ENCODE measurements at places on chromosomes 2 and 18.

- no peak for DNase-seq
Measured at GRCh38 chr2:128639120-128639477, 320.4 kb upstream of the HS6ST1 start.

- DNase-seq: no peak
Measured at GRCh38 chr2:197097578-197098366, 171.3 kb upstream of the PGAP1 start.

GRCh38 chr2:75007819-75008218, 49.4 kb downstream of the POLE4 start:
- no peak for DNase-seq

GRCh38 chr2:174929786-174930185, 75.4 kb downstream of the CHN1 start:
- DNase-seq: no peak

GRCh38 chr18:24837066-24837465, 376.6 kb downstream of the HRH4 start:
- no peak for DNase-seq

- DNase-seq: no peak
Measured at GRCh38 chr2:120425014-120425413, 79.1 kb downstream of the INHBB start.

- no peak for DNase-seq
Measured at GRCh38 chr18:67519592-67519991, 3.1 kb upstream of the DSEL start.

DNA sequence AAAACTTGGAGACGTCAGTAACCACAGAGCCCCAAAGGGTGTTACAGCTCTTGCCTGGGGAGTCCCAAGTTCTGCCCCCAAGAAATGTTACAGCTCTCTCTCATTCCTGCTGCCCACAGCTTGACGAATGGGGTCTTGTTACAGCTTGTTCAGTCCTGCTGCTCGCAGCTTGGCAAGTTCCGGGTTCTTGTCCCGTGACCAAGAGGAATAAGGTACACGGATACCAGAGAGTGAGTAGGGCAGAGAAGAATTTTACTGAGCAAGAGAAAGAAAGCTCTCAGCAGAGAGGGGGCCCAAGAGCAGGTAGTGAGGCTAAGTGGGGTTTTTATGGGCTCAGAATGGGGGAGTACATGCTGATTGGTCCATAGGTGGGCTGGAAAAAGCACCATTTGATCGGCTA, 27.2 kb downstream of the SLC39A6 start:
- no peak for DNase-seq

- DNase-seq: no peak
Measured at GRCh38 chr2:176518823-176519222, 249.6 kb downstream of the MTX2 start.

- no peak for DNase-seq
Measured at GRCh38 chr2:95388091-95388692, 14.3 kb upstream of the FAHD2A start.

DNA sequence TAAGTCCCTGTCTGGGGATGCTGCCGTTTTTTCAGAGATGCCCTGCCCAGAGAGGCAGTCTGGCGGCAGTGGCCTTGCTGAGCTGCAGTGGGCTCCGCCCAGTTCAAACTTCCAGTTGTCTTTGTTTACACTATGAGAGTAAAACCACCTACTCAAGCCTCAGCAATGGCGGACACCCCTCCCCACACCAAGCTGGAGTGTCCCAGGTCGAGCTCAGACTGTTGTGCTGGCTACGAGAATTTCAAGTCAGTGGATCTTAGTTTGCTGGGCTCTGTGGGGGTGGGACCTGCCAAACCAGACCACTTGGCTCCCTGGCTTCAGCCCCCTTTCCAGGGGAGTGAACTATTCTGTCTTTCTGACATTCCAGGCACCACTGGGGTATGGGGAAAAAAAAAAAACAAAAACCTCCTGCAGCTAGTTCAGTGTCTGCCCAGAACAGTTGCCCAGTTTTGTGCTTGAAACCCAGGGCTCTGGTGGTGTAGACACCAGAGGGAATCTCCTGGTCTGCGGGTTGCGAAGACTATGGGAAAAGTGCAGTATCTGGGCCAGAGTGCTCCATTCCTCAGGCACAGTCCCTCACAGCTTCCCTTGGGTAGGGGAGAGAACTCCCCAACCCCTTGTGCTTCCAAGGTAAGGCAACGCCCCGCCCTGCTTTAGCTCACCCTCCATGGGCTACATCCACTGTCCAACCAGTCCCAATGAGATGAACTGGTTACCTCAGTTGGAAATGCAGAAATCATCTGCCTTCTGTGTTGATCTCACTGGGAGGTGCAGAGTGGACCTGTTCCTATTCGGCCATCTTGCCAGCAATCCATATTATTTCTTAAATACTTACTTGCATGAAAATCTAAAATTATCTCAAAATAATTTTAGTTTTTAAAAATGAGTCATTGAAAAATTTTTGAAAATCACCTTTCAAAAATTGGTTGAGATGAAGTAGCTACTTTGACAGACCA, 338.0 kb downstream of the OSR1 start:
- DNase-seq: no peak

GRCh38 chr2:155157065-155157464, 458.6 kb downstream of the KCNJ3 start:
- DNase-seq: no peak

DNA sequence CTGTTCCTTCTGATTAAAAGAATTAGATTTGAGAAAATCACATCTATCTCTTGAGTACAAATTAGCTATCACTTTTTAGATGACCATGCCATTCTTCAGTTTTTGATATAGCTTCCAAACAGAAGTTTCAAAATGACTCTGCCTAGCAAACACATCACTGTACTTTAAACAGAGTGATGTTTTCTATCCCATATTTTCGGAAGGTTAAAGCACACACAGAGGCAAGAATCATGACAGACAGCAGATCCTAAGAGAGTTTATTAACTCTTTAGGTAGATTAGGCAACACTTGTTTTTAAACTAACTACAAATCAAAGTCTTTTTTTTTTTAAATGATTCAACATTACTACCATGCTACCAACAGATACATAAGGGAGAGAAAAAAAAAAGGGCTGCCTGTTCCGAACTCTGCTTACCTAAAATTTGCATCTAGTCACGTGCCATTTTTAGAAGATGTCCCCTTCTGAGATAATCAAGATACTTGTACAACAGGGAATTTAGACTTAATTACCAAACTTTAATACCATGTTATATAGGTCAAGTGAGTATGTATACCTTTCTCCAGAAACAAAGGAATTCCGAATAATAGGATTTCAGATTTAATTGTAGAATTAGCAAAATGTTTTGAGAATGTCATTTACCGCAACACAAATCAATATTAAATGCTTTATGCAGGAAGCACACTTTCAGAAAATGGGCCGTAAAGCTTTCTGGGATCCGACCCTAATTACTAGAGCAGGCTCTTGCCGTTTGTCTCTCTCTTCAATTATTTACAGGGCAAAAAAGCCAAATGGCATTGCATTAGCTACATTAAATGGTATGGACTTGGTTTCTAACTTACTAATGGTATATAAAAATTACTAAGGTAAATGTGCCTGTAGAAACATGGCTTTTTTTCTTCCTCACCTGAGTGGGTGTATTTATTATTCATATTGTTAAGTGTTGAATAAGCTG, 2.6 kb downstream of the RBMS1 start:
- DNase-seq: no peak

GRCh38 chr18:31723990-31724711, 36.5 kb downstream of the SLC25A52 start:
- no peak for DNase-seq

GRCh38 chr18:45376193-45376592, 239.1 kb upstream of the SLC14A2 start:
- no peak for DNase-seq

DNA sequence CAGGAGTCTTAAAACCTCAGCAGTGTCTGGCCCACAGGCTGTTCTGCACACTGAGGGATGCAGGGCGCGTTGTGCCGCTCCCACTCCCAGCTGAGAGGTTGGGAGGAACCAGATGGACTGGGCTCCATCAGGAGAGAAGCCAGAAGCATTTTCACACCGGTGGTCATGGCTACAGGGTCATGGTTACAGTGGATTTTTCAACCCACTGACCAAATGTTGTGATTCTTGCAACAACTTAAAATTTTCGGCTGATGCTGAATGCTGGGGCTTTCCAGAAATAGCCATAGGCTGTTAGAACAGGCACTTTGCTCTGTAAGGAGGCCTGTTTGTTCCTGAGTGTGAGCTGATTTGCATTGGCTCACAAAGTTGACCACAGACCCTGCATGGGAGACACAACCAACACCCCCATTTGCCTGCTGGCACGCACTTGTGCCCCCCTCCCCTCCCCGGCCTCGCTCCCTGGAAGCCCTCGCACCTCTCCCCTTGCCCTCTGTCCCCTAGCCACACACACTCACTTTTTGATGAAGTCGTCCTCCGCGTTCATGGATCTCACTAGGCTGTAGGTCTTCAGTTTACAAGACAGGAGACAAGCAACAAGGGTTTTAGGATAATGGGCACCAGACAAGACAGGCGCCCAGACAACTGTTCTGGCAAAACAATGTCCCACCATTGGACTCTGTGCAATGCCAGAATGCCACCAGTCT, 3.4 kb downstream of the LPIN1 start:
- DNase-seq: no peak

DNA sequence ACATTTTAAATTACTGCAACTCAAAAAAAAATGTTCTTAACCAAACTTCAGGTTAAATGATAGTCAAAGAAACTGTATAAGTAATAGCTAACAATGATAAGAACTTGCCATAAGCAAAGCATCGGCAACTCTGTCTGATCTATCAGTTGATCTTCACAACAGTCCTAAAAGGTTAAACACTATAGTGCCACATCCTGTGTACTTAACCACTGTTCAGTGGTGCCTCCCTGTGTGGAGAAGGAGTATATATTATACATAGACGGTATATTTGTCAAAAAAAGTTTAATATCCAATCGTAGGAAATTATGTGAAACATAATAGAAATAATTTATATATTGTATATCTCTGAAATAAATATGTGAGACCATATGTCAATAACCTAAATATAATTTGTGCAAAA, 13.0 kb downstream of the DTNA start:
- no peak for DNase-seq

- DNase-seq: no peak
Measured at GRCh38 chr2:240286596-240286995, 146.1 kb upstream of the OTOS start.

DNA sequence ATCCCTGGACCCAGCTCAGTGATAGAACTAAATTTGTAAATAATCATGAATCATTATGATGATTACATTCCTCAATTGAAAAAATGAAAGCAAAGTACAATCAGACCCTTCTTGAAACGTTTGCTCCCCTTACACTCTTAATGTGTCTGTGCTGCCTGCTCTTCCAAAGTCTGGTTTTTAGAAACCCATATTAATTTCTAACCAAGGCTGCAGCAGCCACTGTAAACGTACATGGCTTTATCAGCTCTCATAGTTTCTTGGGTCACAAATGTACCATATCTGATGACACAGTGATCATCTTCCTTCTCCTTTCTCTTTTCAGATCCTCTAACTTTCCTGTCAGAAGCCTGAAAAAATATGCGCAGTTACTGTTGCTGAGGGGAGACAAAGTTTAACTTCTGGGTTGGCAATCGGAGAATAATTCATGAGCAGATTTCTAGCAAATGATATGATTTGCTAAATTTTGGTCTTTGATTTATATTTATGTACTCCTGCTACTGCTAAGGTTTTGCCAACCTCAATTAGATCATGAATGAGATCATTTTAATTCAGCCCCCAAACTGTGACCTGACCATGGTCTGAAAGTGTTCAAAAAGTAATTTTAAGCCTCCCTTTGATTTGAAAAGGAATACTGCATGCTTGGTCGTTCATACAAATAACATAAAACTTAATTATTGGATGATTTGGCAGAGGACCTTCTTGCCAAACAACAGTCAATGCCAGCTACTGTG, 12.3 kb downstream of the ZEB2 start:
- DNase-seq: no peak

- DNase-seq: no peak
Measured at GRCh38 chr2:11203480-11203879, 48.2 kb downstream of the SLC66A3 start.

GRCh38 chr18:59674903-59675270, 22.3 kb downstream of the CCBE1 start:
- DNase-seq: no peak

DNA sequence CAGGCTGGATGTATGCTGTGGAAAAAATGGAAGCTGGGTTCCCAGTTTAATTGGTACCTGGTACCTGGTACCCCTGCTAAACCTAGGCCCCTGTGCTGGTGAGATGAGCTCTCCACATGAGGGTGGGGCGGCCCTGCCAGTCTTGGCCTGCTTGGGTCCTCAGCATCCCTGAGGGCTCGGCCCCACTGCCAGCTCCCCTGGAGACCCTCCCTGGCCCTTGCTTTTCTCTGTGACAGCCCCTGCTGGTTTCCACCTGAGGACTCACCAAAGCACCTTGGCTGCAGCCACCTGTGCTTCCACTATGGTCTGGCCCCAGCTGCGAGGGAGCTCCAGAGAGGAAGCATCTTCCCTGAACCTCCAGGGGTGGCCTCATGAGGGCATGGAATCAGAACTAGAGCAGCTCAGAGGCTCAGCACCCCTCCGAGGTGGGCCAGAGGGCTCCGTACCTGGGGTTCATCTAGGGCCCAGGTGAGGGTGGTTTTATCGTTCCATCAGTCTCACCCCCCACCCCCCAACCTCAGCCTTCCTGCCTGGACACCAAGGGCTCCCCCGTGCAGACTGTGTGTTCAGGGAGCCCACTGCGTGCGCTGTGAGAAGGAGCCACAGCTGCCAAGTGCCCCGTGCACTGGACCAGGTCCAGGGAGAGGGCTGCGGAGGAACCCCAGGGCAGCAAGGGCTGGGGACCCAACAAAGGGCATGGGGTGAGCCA, 23.7 kb upstream of the HDAC4 start:
- DNase-seq: no peak

GRCh38 chr2:36044411-36044810, 311.2 kb upstream of the CRIM1 start:
- no peak for DNase-seq

DNA sequence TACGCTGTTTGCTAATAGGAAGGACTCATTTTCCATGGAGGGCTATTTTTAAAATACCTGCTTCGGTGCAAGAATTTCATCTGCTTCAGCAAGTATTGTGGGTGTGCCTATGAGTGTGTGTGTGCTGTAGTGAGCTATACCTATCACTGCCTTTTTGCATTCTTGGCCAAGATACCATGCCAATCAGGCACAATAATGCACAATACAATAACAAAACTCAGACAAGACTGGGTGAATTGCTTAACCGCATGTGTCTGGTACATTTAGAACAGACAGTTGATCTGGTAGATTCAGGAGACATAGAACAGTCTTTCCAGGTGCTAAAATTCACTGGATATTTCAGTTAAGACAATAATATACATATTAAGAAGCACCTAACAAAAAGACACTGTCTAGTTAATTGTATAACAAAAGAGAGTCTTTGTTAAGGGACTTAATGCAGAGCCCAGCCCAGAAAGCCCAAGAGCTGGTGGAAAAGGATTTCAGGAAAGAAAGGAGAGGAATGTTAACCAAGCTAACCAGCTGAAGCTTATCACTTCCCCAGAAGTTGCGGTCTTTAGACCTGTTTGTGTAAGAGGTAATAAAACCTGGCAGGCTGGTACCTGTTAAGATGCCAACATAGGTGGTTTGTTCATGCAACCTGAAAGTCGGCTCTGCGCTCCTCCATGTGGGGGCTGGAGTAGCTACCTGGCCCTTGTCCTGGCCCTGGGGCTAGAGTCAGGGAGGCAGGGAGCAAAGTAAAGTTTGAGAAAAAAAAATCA, 153.3 kb upstream of the RBMS1 start:
- DNase-seq: no peak

All from stimulated activated CD8-positive, alpha-beta memory T cell treated with anti-CD3 and anti-CD28 coated beads, Interleukin-7, amount 100 ng/mL, for 1 hour (primary cell).